ENCODE measurements at places on chromosomes 3 and 15. TPM values are rescaled to one million over a fixed set of nuclear protein-coding genes. Genes with fewer than 3 reads are reported as not detected.
A peak's percentile ranks its signal among the peaks of the same experiment; 100 is the strongest.

- DNase-seq = peak; percentile 88
Measured at GRCh38 chr3:183116025-183116614, 16.8 kb upstream of the MCCC1 start.

DNA sequence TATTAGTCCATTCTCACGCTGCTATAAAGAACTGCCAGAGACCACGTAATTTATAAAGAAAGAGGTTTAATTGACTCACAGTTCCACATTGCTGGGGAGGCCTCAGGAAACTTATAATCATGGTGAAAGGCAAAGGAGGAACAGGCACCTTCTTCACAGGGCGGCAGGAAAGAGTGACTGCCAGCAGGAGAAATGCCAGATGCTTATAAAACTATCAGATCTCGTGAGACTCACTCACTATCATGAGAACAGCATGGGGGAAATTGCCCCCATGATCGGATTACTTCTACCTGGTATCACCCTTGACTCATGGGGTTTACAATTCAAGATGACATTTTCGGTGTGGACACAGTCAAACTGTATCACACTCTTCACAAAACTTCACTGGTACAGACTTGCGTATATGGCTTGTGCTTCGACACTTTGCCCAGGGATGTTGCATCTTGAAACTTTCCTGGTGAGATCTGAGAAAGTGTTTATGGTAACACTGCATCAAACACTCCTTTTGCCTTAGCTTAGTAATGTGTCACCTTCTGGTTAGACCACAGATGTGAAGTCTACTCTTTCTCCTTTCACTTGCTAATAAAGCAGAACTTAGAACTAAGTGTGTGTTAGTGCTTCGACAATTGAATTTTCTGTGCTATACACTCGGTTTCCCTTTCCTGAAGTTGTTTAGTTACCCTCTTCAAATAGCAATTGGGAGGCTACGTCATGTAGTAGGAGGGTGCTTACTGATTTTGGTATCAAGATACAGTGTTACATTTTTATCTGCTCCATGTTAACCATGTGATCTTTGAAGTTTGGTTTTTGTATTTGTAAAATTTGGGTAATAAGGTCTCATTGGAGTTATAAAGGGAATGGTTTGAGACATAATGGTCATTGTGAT, 185.7 kb downstream of the LPP start:
- no peak for DNase-seq

MCTP2 gene
- 40.5 TPM for total RNA-seq

- DNase-seq = no peak
Measured at GRCh38 chr3:30097022-30097650, 509.3 kb upstream of the TGFBR2 start.

GRCh38 chr3:158950178-158950901, 148.5 kb downstream of the MFSD1 start:
- no peak for DNase-seq

ACAD11 gene
- 14.6 TPM for total RNA-seq

GRCh38 chr15:88982304-88982945, 69.2 kb upstream of the MFGE8 start:
- no peak for DNase-seq

DNA sequence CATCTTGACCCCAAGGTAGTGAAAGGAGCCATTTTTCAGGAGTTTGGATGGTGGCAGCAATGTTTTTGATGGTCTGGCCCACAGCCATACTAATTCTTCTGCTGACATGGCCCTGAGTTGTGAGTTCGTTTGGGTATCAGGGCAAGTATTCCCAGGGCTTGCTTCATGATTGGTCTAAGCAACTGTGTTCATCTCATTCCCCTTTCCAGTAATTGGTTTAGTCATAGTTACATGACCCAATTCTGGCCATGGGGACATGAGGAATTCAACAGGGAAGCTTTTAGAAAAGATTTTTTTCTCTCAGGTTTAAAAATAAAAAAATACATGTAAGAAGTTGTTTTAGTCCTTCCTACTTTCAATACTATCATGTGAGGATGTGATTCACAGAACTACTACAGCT, 150.5 kb upstream of the NPHP3 start:
- no peak for DNase-seq

- peak; percentile 44 for DNase-seq
Measured at GRCh38 chr3:124974691-124975090, 40.1 kb upstream of the MUC13 start.

GOLGA8J gene
- not detected for total RNA-seq

GRCh38 chr3:43160664-43161063, 54.8 kb upstream of the POMGNT2 start:
- no peak for DNase-seq

RARRES1 gene
- 1,195 TPM for total RNA-seq

CNTN4 gene
- 1.6 TPM for total RNA-seq

DNA sequence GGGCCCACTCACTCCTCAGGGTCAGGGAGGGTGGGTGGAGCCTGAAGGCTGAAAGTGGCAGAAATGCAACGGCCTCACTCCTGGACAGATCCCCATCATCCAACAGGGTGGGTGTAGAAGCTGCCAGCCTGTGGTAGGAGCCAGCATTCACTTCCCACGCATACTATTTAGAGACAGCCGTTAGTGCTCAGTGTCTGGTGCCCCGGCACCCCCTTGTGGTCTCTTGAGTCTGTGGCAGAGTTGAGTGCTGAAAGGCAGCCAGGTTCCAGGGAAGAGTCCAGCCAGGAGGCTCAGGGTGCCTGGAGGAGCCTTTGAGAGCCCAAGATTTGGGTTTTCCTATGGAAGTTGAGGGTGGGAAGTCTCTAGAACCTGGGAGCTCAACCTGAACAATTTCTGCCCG, 2.1 kb upstream of the GNAT1 start:
- peak; percentile 79 for DNase-seq

- no peak for DNase-seq
Measured at GRCh38 chr3:186596568-186597287, 16.1 kb upstream of the AHSG start.

DNA sequence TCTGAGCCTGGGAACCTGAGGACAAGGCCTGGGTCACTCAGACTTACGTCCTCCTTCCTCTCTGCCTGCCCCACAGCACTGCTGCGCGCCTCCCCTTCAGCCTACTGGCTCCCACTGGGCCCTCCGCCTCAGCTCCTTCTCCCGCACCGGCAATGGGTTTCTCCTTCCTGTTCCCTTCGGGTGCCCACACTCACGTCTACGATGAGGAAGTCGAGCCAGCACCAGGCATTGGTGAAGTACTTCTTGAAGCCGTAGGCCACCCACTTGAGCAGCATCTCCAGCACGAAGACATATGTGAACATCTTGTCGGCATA, 70.0 kb downstream of the EXOG start:
- no peak for DNase-seq

RHOA gene
- total RNA-seq = 313 TPM

GRCh38 chr3:47910233-47910632, 106.0 kb downstream of the MAP4 start:
- DNase-seq = no peak

GRCh38 chr3:187773233-187774184, 28.2 kb upstream of the BCL6 start:
- DNase-seq = no peak

OR5K2 gene
- not detected for total RNA-seq

VEPH1 gene
- total RNA-seq = 26.0 TPM

PYGO1 gene
- 2.5 TPM for total RNA-seq

- DNase-seq = no peak
Measured at GRCh38 chr3:56902468-56903160, 100.9 kb upstream of the ARHGEF3 start.

ATP13A5 gene
- 0.66 TPM for total RNA-seq

GOLGA8T gene
- total RNA-seq = not detected

GRCh38 chr3:159765030-159765859, 223.4 kb upstream of the IL12A start:
- DNase-seq = peak; percentile 86

- no peak for DNase-seq
Measured at GRCh38 chr3:113535898-113536297, 3.5 kb downstream of the SIDT1 start.

NPAP1 gene
- total RNA-seq = not detected

TMEM202 gene
- not detected for total RNA-seq

EFCC1 gene
- not detected for total RNA-seq

- DNase-seq = no peak
Measured at GRCh38 chr3:137285924-137286323, 328.1 kb downstream of the IL20RB start.

GRCh38 chr3:183038757-183039156, 58.4 kb upstream of the DCUN1D1 start:
- no peak for DNase-seq

- no peak for DNase-seq
Measured at GRCh38 chr3:111613294-111613693, 18.1 kb upstream of the ZBED2 start.

DNA sequence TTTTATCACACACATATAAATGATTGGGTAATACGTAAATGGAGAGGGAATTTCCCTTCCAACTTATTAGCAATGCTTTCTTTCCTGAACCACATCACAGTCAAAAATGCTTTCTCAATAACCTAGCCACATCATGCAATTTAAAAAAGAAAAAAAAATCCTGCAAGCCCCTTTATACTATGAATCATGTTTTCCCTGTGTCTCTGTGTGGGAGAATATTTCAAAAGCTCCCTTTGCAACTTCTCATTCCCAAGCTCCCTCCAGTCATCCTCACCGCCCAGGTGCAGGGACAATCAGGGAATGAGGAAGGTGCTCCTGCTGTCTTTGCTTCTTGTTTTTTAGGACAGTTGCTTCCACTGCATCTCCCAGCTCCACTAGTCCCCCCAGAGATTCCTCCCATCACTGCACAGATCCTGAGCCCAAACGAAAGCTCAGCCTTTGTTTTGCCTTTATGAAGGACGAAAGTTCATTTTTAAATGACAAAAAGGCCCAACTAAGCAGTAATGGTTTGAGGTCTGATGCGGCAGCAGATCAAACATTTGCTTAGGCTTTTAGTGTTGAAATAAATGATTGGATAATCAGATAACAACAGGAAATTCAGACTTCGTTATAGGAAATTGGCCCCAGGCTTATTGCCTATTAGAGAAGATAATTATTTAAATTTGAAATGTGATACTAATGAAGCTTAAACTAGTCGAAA, 47.8 kb upstream of the ADGRG7 start:
- DNase-seq = no peak

DNA sequence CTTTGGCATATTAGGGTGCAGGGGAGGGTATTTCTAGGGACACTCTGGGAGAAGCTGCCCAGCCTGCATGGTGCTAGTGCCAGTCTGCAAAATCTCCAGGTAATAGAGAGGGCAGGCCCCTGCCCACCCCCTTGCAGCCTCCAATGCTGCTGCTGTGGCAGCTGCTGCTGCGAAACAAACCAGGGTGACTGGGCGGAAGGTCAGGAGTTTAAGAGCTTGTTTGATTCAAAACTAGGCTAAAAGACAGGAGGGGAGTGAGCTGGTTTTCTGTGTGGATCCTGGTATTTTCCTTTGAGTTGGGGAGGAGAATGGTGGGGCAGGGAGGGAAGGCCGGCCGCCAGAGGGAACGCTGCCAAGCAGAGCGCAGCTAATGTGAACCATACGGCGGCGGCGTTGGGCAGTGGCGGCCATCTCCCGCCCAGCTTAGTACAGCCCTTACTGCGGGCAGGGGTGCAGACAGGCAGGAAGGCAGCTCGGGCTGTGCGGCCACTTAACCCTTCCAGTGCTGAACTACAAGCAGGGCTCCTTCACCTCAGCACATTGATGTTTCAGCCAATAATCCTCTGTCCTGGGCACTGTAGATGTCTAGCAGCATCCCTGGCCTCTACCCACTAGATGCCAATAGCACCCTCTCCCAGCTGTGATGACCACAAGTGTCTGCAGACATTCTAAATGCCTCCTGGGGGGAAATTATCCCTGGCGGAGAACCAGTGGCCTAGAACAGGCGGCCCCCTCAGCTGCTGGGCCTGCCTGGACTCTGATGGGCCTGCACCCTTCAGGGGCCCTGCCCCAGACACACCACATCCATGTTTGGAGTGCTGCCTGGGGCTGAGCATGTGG, 125.7 kb downstream of the EEFSEC start:
- DNase-seq = no peak

DNA sequence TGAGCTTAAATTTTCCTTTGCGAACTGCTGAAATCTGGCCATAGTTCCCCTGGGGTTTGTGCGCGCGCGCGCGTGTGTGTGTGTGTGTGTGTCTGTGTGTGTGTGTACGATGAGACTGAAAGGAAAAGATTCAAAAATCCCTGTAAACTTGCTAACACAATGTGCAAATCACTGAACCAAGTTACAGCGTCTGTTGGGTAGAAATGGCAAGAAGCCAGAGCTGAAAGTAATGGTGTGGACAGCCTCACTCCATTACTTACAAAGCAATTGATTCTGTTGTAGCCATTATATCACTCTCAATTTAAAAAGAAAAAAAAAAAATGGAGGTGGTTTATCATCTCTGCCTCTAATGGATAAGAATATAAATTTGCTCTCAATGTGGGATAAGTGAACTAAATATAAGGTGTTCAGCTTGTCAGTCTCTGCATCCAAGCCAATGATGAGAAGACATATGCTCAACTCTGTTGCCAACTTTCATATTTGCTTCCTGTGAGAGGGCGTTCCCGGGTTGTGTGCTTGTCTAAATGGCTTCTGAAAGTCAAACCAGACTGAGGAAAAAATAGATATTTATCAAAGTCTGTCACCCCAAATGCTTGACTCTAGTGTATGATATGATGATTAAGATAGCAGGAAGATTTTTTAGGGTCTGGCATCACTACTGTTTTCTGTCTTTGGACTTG, 422.2 kb downstream of the ZNF385D start:
- DNase-seq = no peak

DZIP1L gene
- 16.5 TPM for total RNA-seq

DNA sequence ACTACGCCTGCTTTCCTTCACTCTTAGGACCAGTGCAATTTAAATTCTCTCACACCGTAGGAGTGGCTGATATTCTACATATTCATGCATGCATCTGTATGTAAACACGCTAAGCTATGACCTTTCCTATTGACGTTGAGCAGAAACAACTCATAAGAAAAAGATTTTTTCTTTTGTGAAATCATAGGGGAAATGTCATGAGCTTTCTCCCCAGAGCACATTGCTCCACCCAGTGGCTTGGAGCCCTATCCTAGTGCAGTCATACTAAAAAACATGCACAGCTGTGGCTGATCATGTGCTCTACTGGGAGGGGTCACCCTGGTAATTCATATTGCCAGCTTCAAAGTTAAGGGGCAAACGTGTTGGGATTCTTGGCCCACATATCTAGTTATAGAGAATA, 1.8 kb upstream of the MESD start:
- peak; percentile 13 for DNase-seq

DNA sequence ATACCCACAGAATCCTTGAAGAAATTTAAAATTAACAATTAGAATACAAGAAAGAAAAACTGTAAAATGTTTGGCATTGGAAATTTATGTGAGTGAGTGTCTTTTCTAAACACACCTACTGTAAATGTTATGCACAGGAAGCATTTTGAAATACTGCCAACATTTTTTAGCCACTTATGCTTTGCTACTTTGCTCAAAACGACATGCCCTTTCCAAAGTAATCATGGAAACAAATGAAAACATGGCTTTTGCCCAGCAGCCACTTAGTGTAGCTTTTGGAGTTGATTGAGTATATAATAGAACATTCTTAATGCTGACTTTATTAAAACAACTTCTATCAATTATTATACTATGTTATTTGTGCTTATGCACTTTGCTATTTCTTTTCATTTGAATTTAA, 823.0 kb downstream of the CADM2 start:
- no peak for DNase-seq

KBTBD13 gene
- total RNA-seq = not detected

GPR160 gene
- 53.8 TPM for total RNA-seq

- DNase-seq = no peak
Measured at GRCh38 chr3:37551857-37552256, 309.8 kb upstream of the CTDSPL start.

Data from Calu3 (cell line).